Activated naive CD8-positive, alpha-beta T cell treated with anti-CD3 and anti-CD28 coated beads for 36 hours (primary cell): ENCODE measurements at places on chromosomes 16 and 17. TPM values are rescaled to one million over a fixed set of nuclear protein-coding genes. Genes with fewer than 3 reads are reported as not detected.

Gene KRT33B
- not detected for total RNA-seq

DNA sequence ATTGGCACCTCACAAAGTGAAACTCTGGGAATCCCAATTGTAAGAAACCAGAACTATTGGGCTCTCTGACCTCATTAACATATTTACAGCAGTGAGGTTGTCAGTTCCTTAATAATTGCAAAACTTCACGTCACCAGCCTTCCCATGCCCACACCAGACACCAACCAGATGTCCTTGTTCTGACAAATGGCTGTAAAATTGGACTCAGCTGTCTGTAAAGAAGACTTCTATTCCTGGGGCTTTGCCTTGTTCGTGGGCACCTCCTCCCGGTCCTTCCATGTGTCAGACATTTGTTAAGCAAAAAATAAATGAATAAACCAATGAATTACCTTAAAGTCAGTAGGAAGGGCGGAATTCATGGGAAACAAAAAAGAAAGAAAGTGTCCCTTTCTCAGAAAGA, 284.3 kb upstream of the CDH11 start:
- H3K27me3 ChIP-seq: no peaks in the 10 kb centered on the region
- no peak overlapping the region for H3K4me3 ChIP-seq
- H3K36me3 ChIP-seq: no peaks in the 10 kb centered on the region
- no peak for DNase-seq
- no peak overlapping the region for H3K27ac ChIP-seq

DNA sequence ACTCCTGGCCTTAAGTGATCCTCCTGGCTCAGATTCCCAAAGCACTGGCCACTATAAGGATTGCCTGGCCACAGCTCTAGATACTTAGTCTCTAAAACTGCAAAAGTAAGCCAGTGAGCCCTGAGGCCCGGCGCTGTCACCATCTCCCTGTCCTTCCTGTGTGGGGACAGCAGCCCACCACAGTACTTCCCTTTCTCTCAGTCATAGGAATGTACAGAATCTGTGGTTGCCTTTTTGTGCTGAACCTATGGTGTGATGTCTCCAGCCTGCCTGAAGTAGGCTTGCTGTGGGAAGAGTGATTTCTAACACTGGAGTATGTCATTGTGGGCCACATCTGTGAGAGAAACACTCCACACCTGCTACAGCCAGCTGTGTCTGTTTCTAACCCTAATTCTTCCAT, 24.7 kb downstream of the NTAN1 start:
- no peak overlapping the region for H3K27ac ChIP-seq
- H3K4me3 ChIP-seq: no peak overlapping the region
- H3K36me3 ChIP-seq: peaks cover 12% of the 10 kb centered on the region
- DNase-seq: no peak
- peaks cover 8% of the 10 kb centered on the region for H3K4me1 ChIP-seq

DNA sequence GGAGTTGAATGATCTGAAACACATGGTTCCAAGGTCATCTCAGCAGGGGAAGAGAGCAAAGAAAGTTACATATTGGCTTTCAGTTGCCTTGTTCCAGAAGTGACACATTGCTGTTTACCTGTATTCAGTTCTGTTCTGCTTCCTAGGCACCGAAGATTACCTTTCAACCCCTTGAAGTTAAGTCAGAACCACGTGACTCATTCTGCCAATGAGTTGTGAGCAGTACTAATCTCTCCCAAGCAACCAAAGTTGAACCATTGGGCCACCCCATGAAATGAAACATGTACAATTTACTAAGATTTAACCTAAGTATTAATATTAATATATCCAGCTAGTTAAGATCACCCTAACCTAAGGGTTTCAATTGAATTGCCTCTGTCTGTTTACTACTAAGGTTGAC, 439.2 kb upstream of the MAF start:
- H3K36me3 ChIP-seq: no peaks in the 10 kb centered on the region
- peaks cover 13% of the 10 kb centered on the region for H3K27me3 ChIP-seq
- H3K27ac ChIP-seq: no peak overlapping the region
- no peak overlapping the region for H3K4me3 ChIP-seq
- no peaks in the 10 kb centered on the region for H3K4me1 ChIP-seq

Gene ATXN7L3
- total RNA-seq: 83.4 TPM

GRCh38 chr17:61396586-61397085, 3.0 kb upstream of the TBX2 start:
- H3K27ac ChIP-seq: no peak overlapping the region
- peaks cover 12% of the 10 kb centered on the region for H3K4me1 ChIP-seq
- H3K36me3 ChIP-seq: no peaks in the 10 kb centered on the region
- no peak for DNase-seq

Gene CASKIN1
- total RNA-seq: 1.8 TPM

Gene SEPTIN12
- total RNA-seq: not detected

Gene SERPINF2
- total RNA-seq: 0.12 TPM

DNA sequence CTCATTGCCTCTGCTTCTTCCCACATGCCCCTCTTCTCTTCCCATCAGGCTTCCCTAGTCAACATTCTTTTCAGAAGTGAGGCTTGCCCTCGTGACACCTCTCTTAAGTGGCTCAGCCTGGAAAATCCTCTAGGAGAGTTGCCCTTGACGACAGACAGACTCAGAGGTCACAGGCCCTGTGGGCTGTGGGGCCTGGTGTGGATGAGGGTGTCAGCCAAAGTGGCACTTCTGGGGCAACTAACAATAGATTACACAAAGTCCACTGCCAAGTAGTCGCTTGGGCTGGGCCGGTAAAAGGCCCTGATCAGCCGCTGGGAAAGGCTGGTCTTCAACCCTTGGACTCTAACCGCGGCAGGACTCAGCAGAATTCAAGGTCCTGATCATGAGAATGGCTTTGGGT, 33.7 kb upstream of the METTL16 start:
- no peak overlapping the region for H3K4me3 ChIP-seq
- H3K27ac ChIP-seq: no peak overlapping the region
- H3K36me3 ChIP-seq: no peaks in the 10 kb centered on the region
- peaks cover 3% of the 10 kb centered on the region for H3K4me1 ChIP-seq
- H3K27me3 ChIP-seq: no peaks in the 10 kb centered on the region

- DNase-seq: no peak
- H3K36me3 ChIP-seq: peaks cover 79% of the 10 kb centered on the region
- no peak overlapping the region for H3K27ac ChIP-seq
- H3K4me3 ChIP-seq: no peak overlapping the region
- H3K27me3 ChIP-seq: no peaks in the 10 kb centered on the region
- peaks cover 67% of the 10 kb centered on the region for H3K4me1 ChIP-seq
Observed at GRCh38 chr16:57019746-57020145, 30.4 kb downstream of the NLRC5 start.
